ENCODE measurements at places on chromosomes 6 and 20.

DNA sequence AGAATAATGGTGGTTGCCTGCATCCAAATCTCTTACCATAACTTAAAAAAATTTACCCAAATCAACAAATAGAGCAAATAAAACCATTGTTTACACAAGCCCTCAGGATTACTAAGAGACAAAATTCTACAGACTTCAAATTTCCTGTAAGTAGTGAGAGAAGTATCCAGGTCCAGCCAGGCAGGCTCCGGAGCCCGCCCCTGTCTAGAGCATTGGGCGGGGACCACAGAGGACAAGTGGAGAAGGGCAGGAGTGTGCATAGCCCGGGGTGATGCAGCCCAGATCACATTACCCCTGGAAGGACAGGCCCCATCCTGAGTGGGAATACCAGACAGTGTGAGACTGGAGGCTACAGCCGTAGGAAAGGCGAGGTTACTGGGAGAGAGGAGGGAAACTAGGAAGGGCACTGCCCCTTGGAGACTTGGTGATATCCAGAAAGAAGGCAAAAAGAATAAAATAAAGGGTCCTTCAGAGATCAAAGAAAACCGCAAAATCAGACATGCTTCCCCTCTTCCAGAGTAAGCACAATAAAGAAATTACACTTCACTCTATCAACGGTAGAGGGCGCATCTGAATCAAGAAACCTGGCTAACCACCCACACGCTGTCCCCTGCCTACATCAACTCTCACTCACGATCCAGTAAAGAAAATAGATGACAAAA is 26.6 kb downstream of the RIN2 start:
- DNase-seq: no peak

- no peak for DNase-seq
These were observed 72.0 kb downstream of the DACT2 start for GRCh38 chr6:168247443-168248147.

DNA sequence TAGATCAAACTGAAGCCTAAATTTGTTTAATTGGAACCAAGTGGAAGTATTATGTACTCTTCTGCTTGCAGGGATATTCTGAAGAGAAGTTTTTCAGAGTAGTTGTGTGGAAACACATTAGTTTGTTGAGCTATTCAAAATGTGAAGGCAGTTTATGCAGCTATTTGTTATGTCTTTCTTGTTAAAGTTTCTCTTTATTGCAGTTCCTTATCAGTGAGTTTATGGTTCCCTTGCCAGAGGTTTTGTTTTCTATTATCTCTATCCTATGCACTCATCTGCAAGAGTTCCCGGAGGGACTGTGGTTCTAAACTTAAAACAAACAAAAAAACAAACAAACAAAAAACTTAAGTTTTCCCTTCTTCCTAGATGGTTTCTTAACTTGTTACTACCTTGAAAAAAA is 143.7 kb upstream of the SLC22A16 start:
- no peak for DNase-seq

DNA sequence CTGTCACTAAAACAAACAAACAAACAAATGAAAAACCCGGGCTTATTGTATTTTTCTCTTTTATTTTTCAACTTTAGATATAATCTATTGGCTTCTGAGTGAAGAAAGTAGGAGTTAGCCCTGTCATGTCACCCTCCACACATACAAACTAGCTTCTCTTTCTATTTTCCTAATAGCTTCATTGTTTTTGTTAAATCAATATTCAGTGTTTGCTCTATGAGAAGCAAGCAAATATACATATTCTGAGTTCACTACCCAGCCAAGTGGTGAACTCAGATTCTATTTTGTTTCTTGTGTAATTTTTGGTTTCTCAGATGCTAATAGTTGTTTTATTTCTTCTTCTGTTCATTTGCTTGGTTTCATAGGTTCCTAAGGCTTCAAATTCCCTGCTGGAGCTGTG is 66.4 kb downstream of the SNRNP48 start:
- no peak for DNase-seq

- no peak for DNase-seq
These were observed 26.8 kb upstream of the DNAAF9 start for GRCh38 chr20:3434232-3434631.

GRCh38 chr6:168915242-168915641 is 338.4 kb downstream of the THBS2 start:
- no peak for DNase-seq

- no peak for DNase-seq
These were observed 35.2 kb downstream of the NDUFAF5 start for GRCh38 chr20:13819885-13820645.

Data from stimulated activated CD4-positive, alpha-beta T cell treated with anti-CD3 and anti-CD28 coated beads, TNF-alpha, amount 100 ng/mL, for 24 hours (primary cell).